ENCODE measurements at places on chromosomes 16 and 17. TPM values are rescaled to one million over a fixed set of nuclear protein-coding genes. Genes with fewer than 3 reads are reported as not detected.

GRCh38 chr16:19003935-19004334 lies 20.2 kb downstream of the TMC7 start:
- H3K4me1 ChIP-seq, result peaks cover 8% of the 10 kb centered on the region
- no peaks in the 10 kb centered on the region for H3K27me3 ChIP-seq
- H3K4me3 ChIP-seq, result no peak overlapping the region
- H3K27ac ChIP-seq, result no peak overlapping the region
- no peaks in the 10 kb centered on the region for H3K36me3 ChIP-seq

DNA sequence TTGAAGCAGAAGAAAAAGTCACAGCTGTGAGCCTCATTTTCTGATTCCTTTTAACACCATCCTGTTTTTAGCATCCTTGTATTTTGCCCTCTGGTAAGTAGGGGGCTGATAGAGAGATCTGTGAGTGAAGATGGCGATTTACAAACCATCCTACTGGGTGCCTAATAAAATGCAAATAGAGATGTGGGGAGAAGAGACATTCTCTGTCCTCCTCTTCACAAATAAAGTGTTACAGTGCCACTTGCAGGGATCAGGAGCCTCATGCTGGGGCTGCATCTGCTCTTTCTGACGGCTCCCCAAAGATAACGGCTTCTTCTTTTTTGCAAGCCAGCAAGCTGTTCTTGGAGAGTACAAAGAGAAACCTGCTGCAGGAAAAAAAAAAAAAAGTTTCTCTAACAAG lies 418.6 kb downstream of the TOX3 start:
- H3K27ac ChIP-seq, result no peak overlapping the region
- no peaks in the 10 kb centered on the region for H3K36me3 ChIP-seq
- H3K4me3 ChIP-seq, result no peak overlapping the region
- no peak for DNase-seq

DNA sequence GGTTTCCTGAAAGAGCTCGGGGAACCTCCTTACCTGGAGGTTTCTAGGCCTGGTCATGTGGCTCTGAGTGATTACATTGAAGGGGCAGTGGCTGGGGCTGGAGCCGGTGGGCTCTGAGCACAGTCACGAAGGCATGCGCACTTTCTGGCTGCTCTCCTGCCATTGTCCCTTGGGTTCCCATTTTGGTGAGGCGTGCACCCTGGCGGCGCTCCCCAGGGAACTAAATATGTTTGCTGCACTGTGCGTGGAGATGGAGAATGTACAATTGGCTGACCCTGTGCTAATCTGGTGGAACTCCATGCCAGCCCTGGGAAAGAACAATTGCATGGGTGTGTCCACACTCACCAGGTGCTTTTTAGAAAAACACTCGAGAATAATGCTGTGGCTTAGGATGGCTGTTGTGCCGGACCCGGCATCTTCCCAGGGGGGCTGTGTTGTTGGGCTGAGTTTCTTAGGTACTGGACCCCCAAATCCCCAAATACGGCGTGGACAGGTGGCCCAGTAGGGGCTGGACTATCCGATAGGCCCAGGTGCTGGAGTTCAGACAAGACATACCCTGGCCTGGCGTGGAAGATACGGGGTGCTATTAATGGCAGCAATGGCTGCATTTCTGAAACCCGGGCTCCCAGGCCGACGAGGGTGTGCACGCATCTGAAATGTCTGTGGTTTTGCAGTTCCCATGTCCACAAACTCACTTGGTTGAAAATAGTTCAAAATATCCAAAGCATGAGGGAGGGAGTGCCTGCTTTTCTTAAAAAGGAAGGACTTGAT lies 230.5 kb downstream of the SEC14L1 start:
- no peaks in the 10 kb centered on the region for H3K36me3 ChIP-seq
- no peaks in the 10 kb centered on the region for H3K4me1 ChIP-seq
- no peaks in the 10 kb centered on the region for H3K27me3 ChIP-seq
- DNase-seq, result no peak
- H3K4me3 ChIP-seq, result no peak overlapping the region

The AATK gene
- total RNA-seq, result 6.5 TPM

The ANKRD40CL gene
- not detected for total RNA-seq

DNA sequence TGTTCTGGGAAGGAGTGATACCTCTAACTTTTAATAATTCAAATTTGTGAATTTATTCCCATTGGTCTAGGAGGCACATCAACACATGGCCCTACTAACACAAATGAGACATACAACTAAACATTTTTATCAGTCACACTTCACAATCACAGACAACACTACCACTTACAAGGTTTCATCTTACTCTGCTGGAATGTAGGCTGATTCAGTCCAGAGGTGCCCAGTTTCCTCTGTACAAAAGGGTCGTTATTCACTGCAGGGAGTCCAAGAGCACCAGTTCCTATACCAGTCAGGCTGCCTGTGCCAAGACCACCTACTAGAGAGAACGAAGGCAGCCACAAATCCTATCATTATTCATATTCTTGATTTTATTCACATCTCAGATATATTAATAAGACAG lies 41.4 kb downstream of the SETD6 start:
- H3K27me3 ChIP-seq, result no peaks in the 10 kb centered on the region
- H3K4me3 ChIP-seq, result no peak overlapping the region

- H3K27ac ChIP-seq, result peak overlapping the region; percentile 85
- peaks cover 57% of the 10 kb centered on the region for H3K4me1 ChIP-seq
- H3K4me3 ChIP-seq, result no peak overlapping the region
- no peaks in the 10 kb centered on the region for H3K27me3 ChIP-seq
- H3K36me3 ChIP-seq, result peaks cover 3% of the 10 kb centered on the region
Observed at GRCh38 chr17:78174870-78175642, 6.7 kb downstream of the SYNGR2 start.

The MYH1 gene
- not detected for total RNA-seq

GRCh38 chr16:80710918-80711317 lies 93.5 kb downstream of the CDYL2 start:
- no peaks in the 10 kb centered on the region for H3K27me3 ChIP-seq
- H3K4me3 ChIP-seq, result no peak overlapping the region

- no peaks in the 10 kb centered on the region for H3K36me3 ChIP-seq
- no peak overlapping the region for H3K4me3 ChIP-seq
- H3K27me3 ChIP-seq, result no peaks in the 10 kb centered on the region
- no peak for DNase-seq
- no peaks in the 10 kb centered on the region for H3K4me1 ChIP-seq
Observed at GRCh38 chr17:68704871-68705713, 103.9 kb upstream of the FAM20A start.

The CPNE7 gene
- total RNA-seq, result not detected

The P2RX1 gene
- total RNA-seq, result 2.8 TPM

GRCh38 chr16:22235839-22236745 lies 30.0 kb downstream of the EEF2K start:
- no peaks in the 10 kb centered on the region for H3K4me1 ChIP-seq
- DNase-seq, result peak; percentile 75
- no peaks in the 10 kb centered on the region for H3K27me3 ChIP-seq

Measured in right atrium auricular region (tissue), 2 donors.